Hippocampal formation (tissue), 2 donors: ENCODE measurements at places on chromosomes 4 and X.

- no peak for DNase-seq
Observed at GRCh38 chr4:7892212-7893019, 47.2 kb downstream of the AFAP1 start.

DNA sequence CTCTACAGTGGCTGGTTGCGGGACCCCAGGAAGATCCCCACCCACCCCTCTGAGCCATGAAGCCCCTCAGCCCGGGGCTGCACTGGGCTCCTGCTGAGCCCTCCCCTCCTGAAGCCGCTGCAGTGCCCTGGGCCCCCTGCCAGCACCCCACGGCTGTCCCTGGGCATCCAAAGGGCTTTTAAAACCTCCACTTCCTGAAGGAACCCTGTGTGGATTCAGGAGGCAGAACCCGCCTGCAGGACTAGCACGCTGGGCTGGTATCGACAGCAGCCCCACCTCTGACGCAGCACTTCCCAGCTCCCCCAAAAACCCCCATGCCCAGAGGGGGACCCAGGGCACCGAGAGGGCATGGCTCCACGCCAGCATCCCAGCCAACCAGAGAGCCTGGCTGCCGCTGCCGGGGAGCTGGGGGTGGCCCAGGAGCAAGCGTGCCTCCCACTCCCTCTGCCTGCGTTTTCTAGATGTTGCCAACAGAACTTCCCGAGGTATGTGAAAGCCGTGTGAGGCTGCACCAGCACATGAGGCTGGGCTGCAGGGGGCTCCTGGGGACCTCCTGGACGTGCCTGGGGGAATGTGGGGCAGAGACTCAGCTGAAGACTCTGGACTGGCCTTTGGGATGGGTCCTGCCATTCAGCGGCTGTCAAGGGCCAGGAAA lies 6.3 kb downstream of the MXD4 start:
- DNase-seq: no peak

DNA sequence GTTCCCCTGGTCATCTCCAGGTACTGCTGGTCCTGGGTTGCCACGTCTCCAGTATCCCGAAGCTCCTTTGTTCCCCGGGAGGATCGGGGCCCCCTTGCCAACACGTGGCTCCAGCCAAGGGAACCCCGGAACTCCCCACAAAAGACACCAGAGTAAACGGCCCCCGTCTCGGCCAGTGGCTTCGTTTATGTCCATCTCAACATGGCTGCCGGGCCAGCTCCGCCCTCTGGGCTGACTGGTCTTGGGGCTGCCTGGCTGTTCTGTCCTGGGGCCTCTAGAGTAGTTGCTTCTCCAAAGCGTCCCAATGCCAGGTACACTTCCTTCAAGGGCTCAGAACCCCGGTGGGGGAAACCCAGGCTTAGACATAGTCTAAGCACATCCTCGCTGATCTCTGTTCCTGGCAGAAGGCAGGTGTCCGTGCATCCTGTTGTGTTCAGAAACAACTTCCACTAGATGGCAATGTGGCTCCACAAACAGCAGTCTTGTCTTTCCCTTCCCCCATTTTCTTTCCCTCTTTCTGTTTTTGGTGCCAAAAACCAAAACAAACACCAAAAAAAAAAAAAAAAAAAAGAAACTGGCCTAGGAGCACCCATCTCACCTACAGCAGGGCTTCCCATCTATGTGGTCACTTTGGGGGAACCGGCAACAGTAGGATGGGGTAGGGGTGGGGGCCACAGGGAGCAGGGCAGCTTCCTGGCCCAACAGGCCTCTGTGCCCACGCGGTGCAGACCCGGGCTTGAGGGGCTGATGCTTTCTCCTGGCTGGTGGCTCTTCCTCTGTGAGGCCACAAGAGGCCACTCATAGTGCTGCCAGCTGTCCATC lies 35.3 kb downstream of the NBDY start:
- DNase-seq: no peak

DNA sequence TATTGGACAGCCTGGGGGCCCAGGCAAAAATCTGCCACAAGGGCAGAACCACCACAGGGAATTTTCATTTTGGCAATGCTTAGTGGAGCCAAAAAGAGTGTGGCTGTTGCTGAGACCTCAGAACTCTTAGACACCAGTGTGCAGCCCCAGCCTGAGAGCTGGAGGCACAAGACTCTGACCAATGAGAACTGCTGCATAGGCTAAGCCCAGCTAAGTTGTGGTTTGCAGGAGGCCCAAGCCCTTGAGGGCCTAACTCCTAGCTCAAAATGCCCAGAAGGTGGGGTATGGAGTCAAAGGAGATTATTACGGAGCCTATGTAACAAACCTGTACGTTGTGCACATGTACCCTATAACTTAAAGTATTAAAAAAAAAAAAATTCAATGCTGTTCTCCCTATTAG lies 296.7 kb downstream of the TRAM1L1 start:
- DNase-seq: no peak

DNA sequence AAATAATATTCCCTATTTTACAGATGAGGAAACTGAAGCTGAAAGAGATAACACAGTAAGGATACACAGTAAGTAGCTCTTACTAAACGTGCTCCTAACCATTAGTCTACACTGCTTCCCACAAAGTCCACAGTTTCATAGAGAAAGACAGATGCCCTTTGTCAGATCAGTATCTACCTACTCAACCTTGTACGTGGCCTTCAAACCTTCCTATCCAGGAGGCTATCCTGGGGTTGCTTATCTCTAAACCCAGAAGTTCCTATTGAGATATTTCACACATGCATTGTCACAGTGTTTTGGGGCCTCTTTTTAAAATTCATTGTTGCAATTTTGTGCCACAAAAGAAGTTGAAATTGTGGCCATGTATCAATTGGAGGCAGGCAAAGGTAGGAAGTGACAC lies 208.0 kb downstream of the ENOX2 start:
- no peak for DNase-seq

DNA sequence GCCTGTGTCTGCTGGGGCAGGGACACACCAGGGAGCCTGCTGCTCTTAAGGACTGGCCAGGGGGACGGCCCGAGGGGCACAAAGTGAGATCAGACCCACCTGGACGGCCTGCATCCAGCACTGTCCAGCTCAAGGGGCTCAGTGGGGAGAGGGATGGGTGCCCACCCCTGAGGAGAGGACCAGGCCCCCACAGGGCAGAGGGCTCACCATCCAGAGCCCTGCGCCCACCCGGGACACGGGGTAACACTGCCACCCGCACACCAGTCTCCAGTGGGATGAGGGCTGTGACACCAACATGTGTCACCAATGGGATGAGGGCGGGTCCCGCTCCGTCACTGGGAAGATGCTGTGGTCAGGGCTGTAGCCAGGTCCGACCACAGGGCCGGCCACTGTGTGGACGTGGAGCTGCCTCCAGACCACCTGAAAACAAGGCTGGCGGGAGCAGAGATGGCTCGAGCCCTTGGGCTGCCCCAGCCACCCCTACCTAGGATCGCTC lies 13.2 kb downstream of the DGKQ start:
- no peak for DNase-seq

DNA sequence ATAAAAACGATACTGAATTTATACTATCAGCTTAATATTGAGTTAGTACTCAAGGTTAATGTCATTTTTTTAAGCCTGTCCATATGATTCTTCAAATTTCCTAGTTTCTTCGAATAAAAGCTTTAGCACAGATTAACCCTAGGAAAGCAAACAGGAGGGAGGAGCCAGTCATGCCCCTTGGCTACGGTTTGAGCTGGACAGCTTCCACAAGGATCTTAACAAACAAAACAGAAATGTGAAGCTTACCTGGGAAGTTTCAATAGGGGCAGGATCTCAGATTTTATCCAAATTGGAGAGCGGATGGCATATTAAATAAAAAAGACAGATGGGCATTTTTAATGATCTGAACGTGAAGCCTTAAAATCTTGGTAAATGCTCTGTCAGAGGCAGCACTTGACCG lies 2.3 kb downstream of the NWD2 start:
- no peak for DNase-seq

DNA sequence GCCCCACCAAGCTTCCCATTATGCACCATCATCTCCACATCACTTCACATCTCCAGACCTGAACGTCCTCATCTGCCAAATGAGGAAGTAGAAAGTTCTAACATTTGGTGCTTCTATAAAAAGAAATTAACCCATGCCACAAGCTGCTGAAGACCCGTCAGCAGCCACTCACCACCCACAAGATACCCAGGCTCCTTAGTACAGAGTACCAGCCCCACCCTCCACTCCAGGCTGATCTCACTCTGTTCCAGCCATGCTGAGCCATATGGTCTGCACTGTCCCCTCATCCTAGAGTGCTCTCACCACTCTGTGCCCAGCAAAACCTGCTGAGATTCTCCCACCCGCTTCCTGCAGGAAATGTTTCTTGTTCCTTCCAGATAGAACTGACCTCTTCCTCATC lies 240.8 kb upstream of the PPARGC1A start:
- no peak for DNase-seq

- DNase-seq: no peak
Observed at GRCh38 chrX:123455693-123456092, 271.6 kb downstream of the GRIA3 start.

DNA sequence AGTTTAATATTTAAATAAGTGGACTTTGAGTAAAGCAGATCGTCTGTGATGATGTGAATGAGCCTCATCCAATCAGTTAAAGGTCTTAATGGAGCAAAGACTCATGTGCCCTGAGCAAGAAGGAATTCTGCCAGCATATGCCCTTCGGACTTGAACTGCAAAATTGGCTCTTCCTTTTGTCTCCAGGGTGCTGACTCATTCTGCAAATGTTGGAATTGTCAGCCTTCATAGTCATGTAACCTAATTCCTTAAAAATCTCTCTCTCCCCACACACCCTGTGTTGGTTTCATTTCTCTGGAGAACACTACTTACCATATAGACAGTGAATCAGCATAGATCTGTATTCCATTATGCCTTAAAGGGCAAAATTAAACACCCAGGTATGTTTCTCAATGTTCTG lies 609.8 kb upstream of the GALNTL6 start:
- no peak for DNase-seq

DNA sequence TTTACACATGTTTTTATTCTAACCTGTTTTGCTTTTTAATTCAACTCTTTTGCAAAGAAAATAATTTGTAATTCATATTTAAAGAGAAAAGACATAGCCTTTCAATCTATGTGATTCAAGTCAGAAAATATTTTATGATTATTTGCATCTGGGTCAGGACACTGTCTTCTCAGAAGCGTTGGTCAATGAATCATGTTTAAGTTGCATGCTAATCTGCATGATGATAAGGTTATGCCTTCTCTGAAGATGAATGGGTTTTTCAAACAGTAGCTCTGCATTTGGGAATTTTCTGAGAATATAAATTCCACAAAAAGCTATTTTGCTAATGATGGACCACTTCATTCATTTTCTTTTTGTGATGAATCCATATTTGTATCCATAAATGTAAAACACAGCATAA lies 282.5 kb downstream of the TMA16 start:
- DNase-seq: no peak

GRCh38 chrX:16826207-16826606 lies 39.9 kb downstream of the TXLNG start:
- DNase-seq: peak; percentile 68

- DNase-seq: peak; percentile 41
Observed at GRCh38 chr4:145819853-145820181, 118.8 kb downstream of the ZNF827 start.

- no peak for DNase-seq
Observed at GRCh38 chr4:86181585-86181984, 178.3 kb downstream of the MAPK10 start.

GRCh38 chr4:182643801-182644682 lies 273.1 kb downstream of the DCTD start:
- DNase-seq: no peak

DNA sequence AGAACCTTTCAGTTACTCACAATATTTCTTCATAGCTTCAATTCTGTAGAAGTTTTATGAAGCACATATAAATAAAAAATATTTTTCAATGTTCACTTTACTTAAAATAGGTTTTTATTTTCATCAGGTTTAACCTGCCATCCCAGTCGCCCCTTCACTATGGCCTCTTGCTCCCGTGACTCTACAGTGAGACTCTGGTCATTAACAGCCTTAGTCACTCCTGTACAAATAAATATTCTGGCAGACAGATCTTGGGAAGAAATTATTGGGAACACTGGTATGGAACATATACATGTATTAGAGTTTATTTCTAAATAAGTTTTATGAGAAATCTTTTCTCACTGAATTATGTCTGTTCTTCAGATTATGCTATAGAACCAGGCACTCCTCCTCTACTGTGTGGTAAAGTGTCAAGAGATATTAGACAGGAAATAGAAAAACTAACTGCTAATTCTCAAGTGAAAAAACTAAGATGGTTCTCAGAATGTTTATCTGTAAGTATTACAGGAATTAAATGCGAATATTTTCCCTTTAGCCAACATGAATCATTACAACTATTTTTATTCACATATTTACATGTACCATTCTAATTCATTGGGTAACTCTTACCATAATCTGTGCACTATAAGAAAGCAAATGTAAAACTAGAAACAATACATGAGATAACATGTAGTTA lies 45.6 kb downstream of the SPATA4 start:
- DNase-seq: no peak

DNA sequence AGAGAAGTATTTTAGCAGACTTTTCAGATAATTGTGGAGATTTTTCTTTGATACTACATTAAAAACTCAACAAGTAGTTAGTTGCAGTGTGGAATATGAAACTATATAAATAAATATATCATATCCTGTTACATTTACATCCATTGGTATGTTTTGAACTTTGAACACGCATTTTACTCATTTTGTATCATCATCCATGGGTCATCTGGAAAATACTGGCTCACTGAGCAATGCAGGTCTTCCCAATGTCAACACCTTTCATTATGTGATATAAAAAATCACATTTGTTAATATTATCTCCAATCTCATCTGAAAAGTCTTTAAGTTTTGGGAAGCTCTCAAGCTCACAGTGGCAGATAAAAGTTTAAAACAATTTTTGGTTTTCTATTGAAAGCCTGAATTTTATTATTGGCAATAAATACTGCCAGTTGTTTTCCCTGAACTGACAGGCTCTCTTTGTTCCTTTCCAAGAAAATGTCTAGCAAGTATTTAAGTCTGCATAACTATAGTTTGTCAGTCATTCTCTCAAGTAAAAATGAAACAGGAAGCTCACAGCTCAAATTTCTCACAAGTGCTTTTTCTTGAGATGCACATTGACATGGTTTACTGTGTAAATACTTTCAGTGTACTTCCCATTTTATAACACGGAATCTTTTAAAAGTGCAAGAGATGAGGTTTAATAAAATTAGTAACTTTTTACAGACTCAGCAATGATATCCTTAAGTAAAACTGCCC lies 183.5 kb upstream of the GPC4 start:
- DNase-seq: no peak

GRCh38 chrX:19865567-19866363 lies 21.6 kb downstream of the SH3KBP1 start:
- DNase-seq: no peak

DNA sequence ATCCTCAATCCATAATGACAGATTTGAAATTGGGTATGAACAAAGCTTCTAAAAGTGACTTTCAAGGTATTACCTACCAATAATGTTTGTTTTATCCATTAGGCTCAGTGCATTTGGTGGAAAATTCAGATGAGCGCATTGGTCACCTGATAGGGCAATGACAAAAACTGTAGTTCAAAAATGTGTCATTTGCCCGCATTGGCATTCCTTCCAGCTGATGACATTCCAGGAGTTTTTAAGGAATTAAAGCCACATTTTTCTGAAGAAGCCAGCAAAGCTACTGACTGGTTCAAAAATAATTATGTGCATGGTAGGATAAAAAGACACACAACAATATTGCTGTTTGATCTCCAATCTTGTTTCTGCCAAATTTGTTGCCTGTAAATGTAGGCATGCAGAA lies 473.4 kb upstream of the CPEB2 start:
- DNase-seq: no peak
